ENCODE measurements at places on chromosomes 5 and 9.

DNA sequence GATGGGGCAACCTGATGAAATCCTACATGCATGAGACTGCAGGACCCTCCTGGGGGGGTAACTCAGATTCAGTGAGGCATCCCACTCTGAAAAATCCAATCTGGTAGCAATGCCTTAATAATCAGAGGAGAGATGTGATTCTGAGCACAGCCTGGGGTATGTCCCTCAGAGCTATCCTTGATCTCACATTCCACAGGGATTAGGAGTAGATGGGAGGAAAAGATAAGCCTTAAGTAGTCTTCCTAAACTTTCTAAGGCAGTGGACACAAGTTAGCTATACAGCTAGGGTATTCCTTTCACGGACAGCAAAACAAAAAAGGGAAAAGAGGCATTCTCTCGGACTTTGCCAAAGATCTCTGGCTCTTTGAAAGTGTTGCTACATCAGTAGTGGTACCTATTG lies 3.9 kb upstream of the SPATA9 start:
- DNase-seq, result no peak

GRCh38 chr5:72991394-72991793 lies 35.6 kb downstream of the FCHO2 start:
- no peak for DNase-seq

- peak; percentile 10 for DNase-seq
Measured at GRCh38 chr5:65805089-65805488, 83.1 kb downstream of the NLN start.

DNA sequence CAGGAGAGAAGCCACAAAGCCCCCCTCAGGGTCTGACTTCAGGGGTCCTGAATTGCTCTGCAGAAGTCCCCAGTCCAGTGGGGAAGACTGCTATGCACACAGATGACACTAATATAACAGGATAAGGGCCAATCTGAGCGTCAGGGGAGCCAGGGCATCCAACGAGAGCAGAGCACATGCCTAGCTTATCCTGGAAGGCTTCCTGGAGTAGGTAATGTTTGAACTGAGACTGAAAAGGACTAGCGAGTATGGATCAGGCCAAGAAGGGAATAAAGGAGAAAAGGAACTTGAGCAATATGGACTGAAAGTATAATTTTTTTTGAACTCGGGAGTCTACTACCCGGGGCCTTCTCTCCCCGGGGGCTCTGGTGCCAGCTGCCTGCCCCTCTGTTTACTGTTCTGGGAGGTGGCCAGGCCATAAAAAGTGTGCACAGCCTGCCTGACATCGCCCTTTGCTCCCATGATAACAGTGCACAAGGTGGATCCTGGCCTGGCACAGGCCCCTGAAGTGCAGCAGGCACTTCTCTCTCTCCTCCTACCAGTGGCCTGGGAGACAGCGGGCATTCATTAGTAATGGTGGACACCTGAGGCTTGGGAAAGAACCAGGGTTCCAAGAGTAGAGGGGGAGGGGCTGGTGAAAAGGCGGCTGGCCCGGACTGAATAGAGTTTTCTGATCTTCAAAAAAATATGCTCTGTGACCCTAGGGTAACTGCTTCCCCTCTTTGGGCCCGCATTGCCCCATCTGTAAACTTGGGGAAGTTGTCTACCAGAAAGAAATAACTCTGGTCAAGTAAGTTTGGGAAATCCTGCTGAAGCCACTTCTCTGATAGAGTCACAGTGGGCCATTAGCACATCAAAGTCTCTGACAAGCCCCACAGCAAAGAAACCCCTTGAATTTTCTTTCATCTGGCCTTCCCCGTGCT lies 4.6 kb upstream of the SLC6A7 start:
- DNase-seq, result no peak

DNA sequence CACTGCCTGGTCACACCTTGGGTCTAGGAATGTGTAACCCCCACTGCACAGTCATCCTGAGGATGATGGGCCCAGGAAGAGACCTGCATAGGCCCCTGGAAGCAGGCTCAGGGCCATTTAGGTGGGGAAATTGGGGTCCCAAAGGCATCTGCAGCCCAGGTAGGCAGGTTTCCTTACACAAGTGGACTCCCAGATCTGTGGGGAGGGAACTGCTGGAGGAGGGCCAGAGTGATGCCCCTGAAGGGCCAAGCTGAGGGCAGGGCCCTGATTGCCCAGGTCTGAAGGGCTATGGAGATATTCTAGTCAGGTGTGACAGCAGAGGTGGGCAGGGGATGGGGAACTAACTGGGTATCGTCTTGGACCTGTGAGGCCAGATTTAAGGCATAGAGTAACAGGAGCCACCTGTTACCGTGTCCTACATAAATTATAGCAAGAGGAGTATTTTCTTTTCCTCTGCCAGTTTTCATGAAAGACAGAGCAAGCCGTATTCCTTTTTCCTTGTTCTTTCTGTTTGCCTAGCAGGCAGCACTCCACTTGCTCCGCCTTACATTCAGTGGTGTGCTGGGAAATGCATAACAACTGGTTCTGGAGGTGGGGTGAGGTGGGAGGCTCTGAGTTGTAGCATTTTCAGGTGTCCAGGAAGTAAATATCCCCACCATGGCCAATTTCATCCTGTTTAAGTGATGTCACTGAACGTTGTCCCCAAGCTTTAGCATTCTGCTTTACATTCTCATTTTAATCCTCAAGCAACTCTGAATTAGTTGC lies 41.3 kb downstream of the PPARGC1B start:
- DNase-seq, result no peak

DNA sequence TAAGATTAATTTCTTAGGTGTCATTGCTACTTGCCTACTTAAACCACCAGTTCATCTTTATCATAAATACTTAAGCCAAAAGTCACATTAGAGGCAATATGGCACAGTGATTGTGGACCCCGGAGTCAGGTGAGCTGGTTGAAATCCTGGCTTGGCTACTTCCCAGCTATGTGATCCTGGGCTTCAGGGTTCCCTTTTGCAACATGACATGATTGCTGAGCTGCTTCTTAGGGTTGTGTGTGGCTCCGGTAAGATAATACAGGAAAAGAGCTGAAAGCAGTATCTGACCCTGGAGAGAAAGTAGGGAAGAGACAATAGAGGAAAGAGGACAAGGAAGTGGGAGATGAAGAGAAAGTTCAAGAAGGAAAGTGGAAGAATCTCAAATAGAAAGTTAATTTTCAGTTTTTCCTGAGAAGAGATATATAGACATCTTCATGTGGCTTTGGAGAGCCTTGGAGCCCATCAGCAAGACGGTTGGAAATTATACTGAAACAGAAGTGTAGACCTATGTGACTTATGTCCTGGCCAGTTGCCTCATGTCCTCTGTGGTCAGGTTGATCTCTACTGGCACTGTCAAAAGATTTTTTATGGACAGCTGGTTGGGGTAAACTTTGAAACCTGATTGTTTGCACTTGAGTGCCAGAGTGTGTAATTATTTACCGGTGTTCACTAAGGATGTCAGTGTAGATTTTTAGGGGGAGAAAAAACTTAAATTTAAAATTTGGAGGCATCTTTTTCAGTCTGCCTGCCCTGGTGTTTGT lies 93.2 kb downstream of the GHR start:
- DNase-seq, result no peak

- no peak for DNase-seq
Measured at GRCh38 chr5:71615809-71616208, 28.7 kb downstream of the MCCC2 start.

DNA sequence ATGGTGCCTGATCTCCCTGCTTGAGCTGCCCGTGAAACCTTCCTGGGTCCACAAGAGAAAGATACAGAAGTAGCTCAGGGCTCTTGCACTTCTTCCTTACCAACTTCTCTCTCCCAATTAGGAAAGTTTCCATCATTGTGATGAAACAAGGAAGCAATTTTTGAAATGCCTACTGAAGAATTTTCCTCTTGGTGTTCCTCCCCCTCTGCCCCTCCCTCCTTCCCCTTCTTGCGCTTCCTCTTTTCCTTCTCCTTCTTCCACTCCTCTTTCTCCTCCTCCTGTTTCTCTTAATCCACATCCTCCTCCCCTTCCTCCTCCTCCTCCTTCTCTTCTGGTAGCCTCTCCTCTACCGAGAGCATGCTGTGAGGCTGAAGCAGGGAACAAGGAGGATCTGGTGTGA lies 36.3 kb upstream of the OTULINL start:
- DNase-seq, result no peak

DNA sequence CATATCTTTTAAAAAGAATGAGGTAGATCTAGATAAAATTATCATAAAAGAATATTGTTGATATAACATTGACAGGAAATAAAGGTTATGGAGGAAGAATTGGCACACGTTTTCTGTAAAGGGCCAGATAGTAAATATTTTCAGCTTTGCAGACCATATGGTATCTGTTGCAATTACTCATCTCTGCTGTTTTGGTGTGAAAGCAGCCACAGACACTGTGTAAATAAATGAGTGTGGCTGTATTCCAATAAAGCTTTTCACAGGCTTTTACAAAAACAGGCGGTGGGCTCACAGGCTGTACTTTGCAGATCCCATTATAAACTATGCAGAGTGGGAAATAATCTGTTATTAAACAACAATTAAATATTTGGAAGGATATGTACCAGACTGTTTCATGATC lies 87.4 kb downstream of the SGCD start:
- no peak for DNase-seq

- DNase-seq, result no peak
Measured at GRCh38 chr5:113217619-113218184, 217.1 kb downstream of the TSSK1B start.

DNA sequence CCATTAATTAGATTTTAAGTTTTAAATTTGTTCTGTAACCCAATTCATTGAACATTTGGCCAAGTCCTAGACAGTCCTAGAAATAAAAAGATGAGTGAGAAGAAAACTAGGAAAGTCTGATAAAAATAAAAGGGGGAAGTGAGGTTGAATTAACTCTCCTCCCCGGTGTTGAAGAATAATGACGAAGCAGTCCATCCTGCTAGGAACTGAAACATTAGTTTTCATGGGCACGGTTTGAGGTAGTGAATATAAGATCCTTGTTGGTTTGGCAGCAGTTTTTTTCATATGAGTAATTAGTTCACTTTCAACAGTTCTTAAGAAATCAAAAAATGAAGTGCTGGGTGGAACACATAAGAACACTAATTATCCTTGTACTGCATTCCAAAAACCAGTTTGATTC lies 103.1 kb downstream of the MTREX start:
- no peak for DNase-seq

GRCh38 chr5:80935811-80936385 lies 24.3 kb upstream of the RASGRF2 start:
- DNase-seq, result peak; percentile 20

- no peak for DNase-seq
Measured at GRCh38 chr5:151184316-151185042, 26.9 kb upstream of the ANXA6 start.

DNA sequence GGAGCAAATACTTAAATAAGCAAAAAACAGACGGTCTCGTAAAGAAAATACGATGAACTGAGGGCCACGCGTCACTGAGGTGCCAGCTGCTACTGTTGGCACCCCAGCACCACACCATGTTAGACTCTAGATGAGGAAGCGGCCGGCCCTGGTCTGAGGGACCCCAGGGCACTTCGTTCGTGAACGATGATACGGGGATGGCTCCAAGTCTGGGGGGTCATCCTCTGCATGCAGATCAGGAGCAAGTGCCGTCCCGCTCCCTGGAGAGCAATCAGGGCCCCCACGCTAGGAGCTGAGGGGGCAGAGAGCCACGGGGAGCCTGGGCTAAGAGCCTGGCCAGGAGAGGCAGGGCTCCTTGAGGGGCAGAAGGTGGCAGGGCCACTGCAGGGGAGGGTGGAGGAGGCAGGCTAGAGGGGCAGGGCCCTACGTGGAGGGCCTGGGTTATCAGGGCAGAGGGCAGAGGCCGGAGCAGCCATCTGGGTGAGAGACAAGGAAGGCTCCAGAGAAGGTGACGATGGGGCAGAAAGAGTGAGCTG lies 24.1 kb downstream of the SARDH start:
- DNase-seq, result peak; percentile 3

- DNase-seq, result no peak
Measured at GRCh38 chr9:3777137-3777536, 251.3 kb upstream of the RFX3 start.

GRCh38 chr9:105757496-105758251 lies 63.3 kb downstream of the TMEM38B start:
- no peak for DNase-seq

DNA sequence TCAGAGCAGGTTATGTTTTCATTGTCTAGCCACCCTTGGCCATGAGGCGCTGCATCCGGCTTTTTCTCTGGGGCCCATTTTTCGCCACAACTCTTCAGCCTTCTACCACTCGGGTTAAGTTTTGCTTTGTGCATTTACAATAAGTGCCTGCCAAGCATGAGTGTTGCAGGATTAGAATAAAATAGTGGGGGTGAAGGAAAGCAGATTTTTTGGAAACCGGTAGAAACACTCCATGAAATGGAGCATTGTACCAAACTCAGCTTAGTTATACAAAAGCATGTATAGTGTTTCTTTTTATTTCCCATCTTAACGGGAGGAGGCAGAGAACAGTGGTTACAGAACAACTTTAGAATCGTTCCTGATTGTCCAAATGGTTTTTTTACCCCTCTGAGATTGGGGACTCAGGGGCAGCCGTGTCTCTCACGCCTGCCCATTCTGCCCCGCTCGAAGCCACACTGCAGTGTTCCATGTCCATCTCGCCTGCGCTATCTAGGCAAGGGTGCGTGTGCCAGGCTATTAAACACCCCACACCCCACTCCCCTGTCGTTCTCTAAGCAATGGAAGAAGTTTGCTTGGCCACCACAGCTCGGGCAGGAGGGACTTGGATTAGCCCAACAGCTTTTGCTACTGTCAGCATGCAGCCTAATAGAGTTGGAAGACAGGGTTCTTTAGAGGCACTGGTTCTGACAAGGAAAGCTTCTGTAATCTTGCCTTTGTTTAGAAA lies 268.8 kb upstream of the WWC1 start:
- DNase-seq, result no peak

GRCh38 chr5:166722939-166723338 lies 1568.5 kb upstream of the WWC1 start:
- DNase-seq, result peak; percentile 14

DNA sequence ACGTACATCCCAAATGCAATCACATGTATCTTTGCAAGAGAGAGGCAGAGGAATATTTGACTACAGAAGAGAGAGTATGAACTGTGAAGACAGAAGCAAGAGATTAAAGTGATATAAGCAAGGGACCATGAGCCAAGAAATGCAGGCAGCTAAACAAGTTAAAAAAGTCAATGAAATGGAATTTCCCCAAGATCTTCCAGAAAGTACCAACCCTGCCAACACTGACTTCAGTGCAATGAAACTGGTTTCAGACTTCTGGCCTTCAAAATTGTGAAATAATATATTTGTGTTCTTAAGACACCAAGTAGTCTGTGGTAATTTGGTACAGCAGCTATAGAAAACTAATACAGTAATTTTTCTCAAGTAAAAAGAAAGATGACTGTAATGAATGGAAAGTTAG lies 20.9 kb downstream of the FOXI1 start:
- no peak for DNase-seq

All from activated naive CD4-positive, alpha-beta T cell treated with anti-CD3 and anti-CD28 coated beads for 36 hours (primary cell).